ENCODE measurements at places on chromosomes 16 and 17.

DNA sequence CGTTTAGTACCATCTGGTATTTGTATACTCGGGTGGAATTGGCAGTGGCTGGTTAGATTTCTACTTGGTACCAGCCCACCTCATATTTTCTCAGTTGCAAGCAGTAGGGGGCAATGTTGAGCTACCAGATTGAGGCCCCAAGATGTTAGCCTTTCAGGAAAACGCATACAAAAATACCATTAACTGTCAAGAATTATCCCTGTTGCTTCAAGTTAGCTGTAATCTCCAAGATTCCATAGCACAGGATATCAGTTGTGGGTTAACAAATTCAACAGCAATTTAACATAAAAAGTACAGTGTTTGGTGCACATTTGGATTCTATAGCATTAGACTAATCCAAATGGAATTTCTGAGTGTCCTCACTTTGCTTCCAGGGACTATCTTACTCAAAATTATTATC lies 188.2 kb downstream of the FTO start:
- peak; percentile 51 for DNase-seq

GRCh38 chr17:40915721-40916256 lies 21.7 kb downstream of the KRT23 start:
- DNase-seq: no peak

DNA sequence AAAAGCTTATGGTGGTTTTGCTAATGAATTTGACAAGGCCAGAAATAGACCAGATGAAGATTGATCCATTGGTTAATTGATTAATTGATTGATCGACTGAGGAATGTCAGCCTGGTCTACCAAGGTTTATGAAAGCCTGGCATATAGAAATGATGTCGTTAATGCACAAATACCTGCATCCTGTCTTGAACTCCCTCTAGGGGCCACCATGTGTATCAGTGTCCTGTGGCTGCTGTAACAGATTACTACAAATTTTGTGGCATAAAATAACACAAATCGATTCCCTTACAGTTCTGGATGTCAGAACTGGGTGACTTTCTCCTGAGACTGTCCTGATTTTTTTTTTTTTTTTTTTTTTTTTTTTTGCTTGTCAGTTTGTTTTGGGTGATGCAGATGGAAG lies 553.2 kb downstream of the MAF start:
- no peak for DNase-seq

DNA sequence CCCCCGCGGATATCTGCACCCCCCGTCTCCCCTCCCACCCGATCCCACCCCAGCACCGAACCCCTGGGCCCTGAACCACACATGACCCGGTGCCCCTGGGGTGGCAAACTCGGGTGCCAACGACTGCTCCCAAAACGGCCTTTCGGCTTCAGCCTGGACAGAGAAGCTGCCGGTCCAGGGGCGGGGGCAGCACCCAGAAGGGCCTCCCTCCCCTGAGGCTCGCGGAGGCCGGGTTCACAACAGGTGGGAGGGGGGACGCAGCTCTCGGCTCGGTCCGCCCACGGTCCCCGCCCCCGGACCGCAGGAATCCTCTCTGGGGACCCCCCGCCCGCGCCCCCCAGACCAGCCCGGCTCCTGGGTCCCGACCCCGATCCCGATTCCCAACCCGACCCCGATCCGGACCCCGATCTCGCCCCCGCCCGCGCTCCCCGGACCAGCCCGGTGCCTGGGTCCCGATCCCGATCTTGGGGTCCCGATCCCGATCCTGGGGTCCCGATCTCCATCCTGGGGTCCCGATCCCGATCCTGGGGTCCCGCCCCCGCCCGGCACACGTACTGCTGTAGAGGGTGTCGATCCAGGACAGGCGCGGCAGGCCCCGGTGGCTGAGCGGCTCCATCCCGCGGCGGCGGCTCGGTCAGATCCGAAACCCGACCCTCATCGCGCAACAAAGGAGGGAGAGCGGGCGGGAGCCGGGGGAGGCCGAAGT lies 516 bp downstream of the ABR start:
- no peak for DNase-seq

DNA sequence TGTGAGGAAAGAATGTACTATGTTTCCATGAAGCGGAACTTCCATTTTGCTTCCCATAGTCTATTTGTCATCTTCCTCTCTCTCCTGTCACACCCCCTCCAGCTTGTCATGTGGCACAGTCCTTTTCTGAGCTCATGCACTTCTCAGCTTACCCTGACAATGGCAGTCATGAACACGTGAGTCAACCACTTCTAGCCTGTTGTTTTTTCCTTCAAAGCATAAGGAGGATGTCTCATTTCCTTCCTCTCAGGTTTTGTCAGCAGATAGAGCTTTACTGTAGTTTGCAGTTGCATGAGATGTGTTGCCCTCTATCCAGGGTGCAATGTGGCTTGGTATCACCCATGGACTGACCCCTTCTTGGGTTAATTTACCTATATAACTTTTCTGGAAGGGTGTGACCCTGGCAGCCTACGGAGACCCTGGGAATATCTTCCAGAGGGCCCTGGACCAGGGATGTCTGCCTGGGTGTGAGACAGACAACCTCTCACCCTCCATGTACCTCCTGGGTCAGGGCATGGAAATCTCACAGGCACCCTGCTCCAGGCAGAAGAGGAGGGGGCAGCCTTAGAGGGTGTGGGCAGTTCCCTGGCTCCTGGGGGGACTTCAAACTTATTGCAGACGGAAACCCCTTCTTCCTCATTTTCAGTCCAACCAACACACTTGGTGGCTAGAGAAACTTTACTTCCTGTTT lies 4.0 kb upstream of the ZNF267 start:
- no peak for DNase-seq

- no peak for DNase-seq
Measured at GRCh38 chr17:72416054-72416675, 295.3 kb downstream of the SOX9 start.

DNA sequence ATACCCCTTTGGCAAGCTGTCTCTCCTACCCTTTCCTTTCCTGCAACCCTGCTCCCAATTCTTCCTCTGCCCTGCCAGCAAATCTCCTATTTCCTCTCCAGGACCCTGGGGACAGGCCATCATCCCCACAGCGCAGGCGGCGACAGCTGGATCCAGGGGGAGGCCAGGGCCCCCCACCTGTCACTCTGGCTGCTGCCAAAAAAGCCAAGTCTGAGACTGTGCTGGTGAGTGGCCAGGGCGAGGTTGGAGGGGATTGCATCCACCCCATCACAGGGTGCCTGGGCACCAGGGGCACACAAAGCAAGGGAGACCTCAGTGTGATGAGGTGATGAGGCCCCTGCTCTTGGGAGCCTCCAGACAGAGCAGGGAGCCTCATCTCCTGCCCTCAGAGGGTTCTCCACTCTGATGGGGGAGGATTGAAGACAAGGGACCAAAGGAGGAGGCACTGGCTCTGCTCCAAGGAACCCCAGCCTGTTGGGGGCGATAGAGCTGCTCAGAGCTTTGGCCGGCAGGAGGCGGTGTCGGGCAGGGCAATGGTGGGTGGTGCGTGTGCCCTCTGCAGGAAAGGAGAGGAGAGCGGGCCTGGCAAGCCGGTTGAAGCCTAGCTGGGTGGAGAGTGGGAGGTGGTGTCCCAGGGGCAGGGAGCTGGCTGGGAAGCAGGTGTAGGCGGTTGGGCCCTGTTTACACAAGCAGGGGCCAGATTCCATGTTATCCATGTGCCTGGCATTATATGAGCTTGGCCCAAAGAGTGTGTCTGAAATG lies 15.6 kb upstream of the PDK2 start:
- DNase-seq: no peak

DNA sequence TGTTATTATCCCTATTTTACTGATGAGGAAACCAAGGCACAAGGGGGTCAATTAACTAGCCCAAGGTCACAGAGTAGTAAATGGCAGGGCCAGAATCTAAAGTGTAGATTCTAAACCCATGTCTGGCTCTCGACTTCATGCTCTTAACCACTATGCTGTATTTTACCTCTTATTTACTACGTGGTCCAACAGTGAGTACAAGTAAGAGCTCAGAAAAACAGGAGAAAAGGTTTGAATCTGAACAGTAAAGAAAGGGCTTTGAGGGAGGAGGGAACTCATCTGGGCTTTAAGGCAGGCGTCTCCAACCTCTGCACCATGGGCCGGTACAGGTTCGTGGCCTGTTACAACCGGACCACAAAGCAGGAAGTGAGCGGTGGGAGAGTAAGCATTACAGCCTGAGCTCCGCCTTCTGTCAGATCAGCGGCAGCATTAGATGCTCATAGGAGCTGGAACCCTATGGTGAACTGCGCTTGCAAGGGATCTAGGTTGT lies 62.9 kb downstream of the SMURF2 start:
- no peak for DNase-seq

- peak; percentile 93 for DNase-seq
Measured at GRCh38 chr17:30477083-30477773, at the start of gene GOSR1. Gene GOSR1 (plus strand): TSS chr17:30477408. CDS start chr17:30477434, 26 bp downstream.

DNA sequence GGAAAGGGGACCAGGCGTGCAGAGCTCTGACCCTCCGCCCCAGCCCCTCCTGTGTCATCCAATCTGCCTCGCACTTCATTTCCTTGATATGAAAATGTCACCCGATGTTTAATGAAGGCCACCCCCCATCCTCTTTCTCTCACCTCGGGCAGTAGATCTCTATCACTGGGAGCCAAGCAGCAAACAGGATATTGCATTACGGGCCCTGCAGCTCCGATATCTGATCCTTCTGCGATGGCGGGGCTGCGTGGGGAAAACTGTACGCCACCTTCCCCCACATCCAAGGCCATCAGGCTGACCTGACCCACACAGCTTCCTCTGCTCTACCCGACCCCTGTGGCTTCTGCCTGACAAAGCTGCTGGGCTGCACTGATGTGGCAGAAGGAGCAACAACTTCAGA lies 74.9 kb downstream of the DYNLRB2 start:
- DNase-seq: no peak

DNA sequence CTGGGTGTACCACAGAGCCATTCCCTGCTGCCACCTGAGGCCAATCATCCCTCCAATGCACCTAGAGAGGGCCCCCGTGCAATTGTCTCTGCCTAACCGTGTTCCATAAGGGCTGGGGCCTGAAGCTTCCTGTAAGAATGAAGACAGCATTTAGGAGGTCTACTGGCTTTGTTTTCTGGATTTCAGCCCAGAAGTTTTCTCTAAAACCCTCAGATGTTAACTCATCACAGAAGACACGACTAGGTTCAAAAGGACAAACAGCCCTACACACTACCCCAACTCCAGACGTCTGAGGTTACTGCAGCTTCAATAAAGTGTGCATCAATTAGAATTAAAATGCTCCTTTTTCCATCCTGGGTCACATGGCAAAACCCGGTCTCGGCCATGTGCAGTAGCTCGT lies 10.8 kb upstream of the DRG2 start:
- DNase-seq: no peak

GRCh38 chr16:85659805-85660511 lies 28.8 kb downstream of the GINS2 start:
- peak; percentile 38 for DNase-seq

DNA sequence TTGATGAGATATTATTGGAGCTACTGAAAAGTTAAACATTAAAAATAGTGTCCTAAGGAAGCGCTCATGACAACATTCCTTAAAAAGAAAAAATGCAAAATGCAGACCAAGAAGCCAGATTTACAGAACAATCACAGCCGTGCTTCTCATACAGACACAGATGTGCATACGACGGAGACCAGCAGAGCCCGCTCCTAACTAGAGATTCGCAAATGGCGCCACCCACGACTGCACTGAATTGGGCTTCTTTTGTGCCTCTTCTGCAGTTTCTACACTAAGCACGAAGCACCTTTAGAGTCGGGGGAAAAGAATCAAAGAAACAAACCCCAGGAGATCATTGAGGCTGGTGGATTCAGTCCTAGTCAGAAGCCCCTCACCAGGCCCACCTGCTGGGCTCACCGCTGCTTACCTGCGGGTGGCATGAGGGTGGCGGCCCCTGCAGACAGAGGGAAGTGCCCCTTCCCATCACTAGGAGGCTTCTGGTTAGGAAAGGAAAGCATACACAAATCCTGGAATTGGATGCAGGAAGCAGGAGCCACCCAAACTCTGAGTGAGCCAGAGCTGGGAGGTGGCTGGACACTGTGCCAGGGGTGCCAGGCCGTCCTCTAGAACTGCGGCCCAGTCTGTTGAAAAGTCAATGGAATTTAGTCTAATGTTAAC lies 64.9 kb upstream of the CHMP6 start:
- no peak for DNase-seq

DNA sequence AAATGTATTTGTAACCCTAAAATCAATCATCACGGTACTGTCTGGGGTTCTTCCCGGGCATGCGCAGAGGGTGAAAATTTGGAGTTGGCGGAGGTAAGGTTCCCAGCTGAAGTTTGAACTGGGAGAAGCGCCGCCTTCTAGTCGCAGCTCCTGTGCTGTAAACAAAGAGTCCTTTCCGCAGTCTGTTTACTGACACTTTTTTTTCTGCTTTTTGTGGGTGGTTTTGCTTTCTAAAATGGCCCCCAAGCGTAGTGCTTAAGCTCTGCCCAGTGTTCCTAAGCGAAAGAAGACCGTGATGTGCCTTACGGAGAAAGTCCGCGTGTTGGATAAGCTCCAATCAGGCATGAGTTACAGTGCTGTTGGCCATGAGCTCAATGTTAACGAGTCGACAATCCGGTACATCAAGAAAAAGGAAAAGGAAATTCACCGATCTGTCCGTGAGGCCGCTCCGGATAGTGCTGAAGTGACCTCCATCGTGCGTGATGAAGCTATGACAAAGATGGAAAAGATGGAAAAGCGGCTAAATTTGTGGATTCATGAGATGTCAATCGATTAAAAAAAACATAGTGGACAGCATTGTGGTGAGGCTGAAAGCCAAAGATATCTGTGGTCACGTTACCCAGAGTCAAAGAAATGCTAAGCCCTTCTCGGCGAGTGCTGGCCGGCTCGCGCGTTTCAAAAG lies 570 bp upstream of the CFDP1 start:
- DNase-seq: peak; percentile 94

DNA sequence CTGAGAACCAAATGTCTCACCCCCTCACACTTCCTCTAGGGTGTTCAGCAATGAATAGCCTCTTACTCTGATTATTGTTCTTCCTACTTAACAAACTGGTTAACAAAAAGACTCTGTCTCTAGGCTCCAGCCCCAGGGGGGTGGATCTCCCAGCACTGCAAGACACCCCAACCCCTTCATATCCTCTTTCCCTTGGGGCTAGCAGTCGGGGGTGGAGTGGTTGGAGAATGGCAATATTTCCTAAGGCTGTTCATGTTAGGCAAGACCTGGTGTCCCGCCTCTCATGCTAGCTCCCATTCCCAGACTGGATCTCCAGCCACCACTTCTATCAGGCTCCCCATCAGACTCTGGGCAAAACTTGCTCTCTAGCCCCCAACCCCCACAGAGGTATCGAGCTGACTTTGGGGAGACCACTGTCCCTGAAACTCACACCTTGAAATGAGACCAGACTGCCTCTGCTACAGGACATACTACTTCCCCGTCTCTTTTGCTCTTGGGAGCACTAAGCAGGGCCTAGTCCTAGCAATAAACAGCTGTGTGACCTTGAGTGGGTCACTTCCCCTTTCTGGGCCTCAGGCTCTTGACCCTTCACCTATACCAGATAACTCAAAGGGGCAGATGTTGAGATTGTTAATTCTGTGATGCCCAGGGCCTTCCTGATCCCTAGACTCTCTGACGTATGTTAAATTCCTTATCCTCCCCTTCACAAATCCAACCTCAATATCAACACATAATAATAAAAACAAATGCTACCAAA lies 2.4 kb downstream of the SLC25A35 start:
- DNase-seq: no peak

GRCh38 chr17:72751746-72752145 lies 340.7 kb downstream of the SLC39A11 start:
- DNase-seq: no peak
